ENCODE measurements at places on chromosomes 4 and X.

GRCh38 chr4:74480267-74480666 lies 35.3 kb downstream of the AREG start:
- DNase-seq, result no peak

- DNase-seq, result no peak
Observed at GRCh38 chr4:107780665-107781064, 44.1 kb upstream of the SGMS2 start.

DNA sequence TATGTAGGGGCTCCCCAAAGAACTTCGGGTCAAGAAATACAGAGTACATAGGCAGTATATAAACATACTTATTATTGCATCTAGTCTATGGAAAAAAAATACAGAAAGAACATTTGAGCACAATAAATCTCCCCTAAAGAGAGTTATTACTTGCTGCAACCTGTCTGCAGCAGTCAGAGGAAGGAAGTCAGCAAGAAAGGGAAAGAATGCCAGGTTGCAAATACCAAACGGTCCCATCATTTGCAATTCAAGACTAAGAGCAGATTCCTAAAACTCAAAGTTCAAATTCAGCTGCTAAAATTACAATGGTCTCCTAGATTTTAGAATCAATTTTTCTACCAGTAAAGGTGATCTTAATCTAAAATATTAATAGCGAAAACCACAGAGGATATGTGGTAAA lies 236.2 kb upstream of the NUDT6 start:
- no peak for DNase-seq

DNA sequence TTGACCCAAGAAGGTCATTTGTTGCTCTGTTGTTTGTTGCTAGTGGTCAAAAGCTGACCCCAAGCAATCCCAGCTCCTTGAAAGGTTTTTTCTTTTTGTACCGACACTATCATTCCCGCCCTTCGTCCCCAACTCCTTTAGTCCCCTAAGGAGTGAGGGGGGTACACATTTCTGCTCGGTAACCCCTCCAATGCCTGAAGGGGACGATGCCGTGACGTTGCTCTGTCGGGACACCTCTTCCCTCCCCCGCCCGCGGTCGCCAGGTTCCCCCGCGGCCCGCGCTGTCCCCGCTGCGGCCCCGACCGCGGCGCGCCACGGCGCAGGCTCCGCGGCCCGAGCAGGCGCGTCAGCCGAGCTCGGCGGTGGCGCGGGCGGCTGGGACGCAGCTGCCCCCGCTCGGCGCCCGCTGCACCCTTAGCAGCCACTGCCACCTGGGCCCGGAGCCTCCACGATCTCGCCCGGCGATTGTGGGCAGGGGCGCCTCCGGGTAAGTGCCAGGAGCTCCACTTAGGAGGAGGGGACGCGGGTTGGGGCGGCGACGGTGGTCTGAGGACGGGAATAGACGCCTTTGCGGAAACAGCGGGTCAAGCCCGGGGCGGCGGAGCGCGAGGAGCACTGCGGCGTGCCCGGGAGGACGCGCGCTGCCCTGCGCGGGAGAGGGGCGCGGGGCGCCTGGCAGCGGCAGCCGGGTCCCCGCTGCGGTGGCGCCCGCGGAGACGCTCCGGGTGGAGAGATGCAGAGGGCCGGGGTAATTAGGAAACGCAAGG lies at the start of gene GLRB:
Gene GLRB, plus strand, starts transcription at position 340 of the 767 bp plus-strand sequence. CDS start 1,875 bp downstream, outside the sequence.
- peak; percentile 42 for DNase-seq

DNA sequence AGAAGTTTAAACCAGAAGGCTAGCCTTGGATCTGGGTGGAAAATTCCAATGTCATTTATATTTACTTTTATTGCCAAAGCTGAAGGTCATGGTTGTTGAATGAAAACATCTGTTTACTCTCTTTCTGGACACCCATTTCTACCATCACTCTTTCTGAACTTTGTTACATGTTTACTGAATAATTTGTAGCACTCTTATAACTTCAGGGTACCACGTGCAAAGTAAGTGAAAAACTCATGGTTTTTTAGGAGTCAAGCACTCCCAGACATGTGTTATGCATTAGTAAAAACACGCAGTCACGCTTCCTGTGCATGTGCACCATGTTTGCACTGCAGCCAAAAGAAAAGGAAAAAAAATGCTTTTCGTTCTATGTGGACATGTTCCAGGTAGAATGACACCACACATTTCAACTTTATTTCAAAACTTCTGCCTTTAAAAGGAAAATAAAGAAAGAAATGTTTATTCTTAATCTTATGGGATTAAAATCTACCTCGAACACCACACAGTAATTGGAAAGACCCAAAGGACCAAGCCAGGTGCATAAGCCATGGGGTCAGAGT lies 31.4 kb upstream of the ADH1C start:
- peak; percentile 44 for DNase-seq

DNA sequence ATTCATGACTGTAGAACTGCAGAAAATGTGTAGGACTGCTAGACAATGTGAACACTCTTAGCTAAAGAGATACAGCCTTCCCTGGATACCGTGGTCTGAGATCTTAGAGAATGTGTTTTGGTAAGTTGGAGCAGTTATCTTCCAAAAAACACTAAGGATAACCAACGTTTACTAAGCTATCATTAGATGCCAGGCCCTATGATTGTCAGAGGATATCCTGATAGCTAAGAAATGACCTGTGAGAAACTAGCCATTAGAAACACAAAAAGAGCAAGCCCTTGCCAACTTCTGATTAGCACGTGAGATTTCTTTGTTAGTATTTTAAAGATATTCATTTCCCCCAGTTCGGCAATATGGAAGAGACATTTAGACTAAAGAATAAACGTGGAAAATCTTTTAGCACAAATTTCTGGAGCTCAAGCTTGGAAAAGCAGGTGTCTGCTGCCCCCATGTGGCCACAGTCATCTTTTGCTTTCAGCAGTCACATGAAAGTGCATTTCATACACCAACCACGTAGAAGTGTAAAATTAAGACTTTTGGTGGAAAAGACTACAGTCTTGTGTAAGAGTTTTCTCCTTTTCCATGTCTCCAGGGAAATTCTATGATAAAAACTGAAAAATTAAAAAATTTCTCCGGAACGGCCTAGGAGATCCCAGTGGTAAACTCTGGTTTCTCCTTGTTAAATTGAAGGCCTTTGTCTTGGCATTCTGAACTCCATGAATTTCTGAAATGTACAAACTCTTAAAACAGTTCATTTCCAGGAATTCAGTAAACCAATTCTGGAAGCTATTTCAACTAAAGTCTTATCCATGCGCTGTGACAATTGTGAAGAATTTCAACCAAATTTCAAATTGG lies 136.4 kb downstream of the ZNF674 start:
- DNase-seq, result peak; percentile 72

DNA sequence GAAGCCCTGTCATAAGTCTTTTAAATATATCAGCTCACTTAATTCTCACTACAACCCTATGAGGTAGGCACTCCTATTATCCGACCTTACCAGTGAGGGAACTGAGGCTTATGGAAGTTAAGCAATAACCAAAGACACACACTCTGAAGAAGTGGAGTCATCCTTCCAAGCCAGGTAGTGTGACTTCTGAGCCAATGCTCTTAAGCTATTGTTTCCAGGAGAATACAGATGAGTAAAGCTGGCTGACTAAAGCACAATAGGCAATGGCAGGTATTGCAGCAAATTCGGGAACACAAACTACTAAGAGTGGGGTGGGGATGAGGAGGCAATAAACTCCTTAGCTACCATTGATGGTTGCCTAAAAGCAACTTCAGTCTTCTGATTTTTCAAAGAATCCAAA lies 81.8 kb upstream of the KIT start:
- DNase-seq, result no peak

DNA sequence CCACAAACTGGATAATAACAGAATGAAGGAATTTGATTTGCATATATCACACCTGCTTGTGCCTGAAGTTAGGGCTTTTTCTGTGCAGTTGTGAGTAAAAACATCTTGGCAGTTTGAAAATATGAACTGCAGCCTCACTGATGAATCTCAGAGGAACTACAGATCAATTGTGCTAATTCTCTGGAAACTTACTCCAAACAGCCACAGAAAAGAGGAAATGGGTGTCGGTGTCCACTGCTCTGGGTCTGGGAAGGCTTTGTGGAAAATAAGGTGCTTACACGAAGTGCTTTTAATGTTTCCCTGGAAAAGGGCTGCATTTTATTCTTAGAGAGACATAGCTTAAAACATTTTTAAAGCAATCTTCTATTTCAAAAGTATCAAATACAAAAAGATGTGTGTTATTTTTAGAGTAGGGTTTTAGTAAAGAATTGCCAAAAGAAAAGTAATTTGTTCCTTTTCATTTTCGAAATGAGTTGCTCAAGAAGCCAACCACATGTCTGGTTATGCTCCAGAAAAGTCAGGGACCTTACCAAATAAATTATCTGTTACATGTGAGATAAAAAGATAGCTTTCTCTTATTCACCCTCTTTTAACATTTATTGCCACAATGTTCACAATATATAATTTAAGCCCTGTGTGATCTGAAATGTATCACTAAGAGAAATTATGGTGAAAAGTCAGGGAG lies 240.1 kb downstream of the FRAS1 start:
- no peak for DNase-seq

GRCh38 chr4:87026800-87027495 lies 92.1 kb downstream of the AFF1 start:
- DNase-seq, result no peak

DNA sequence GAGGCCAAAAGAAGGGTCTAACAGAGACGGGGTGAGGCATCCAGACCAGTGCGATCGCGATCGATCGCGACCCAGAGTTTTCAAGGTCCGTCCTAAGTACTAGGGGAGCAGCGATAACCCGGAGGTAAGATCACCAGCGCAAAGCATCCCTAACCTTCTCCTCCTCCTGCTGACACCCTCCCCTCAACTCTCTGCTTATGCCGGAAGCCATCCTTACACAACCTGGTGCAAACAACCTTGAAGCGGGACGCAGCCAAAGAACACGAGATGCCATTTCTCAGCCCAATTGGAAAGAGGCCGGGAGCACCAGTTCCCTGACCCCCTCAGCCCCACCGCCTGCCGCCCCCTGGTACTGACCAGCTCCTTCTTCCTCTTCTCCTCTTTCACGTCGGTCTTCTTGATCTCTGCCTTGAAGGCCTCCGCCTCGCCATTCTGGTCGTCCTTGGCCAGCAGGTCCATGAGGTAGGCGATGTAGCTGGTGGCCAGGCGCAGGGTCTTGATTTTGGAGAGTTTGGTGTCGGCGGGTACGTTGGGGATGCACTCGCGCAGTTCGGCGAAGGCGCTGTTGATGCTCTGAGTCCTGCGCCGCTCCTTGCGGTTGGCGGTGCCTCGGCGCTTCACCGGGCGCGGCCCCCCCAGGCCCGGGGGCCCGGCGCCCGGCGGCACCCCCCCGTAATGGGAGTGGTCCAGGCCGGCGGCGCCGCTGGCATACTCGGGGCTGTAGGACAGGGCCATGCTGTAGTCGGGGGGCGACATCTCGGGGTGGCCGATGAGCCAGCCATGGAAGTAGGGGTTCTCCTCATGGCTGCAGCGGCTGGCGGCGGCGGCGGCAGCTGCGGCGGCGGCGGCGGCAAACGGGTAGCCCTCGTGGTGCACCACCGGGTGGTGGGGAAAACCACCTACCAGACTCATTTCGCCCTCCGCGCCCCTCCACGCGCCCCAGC lies 1.4 kb downstream of the HAND2 start:
- peak; percentile 55 for DNase-seq

GRCh38 chr4:168551945-168552695 lies 55.3 kb downstream of the PALLD start:
- no peak for DNase-seq

- no peak for DNase-seq
Observed at GRCh38 chr4:119244832-119245231, 32.3 kb downstream of the USP53 start.

- DNase-seq, result no peak
Observed at GRCh38 chr4:24662056-24662455, 77.7 kb upstream of the DHX15 start.

GRCh38 chr4:187687697-187688096 lies 307.9 kb upstream of the ZFP42 start:
- DNase-seq, result no peak

DNA sequence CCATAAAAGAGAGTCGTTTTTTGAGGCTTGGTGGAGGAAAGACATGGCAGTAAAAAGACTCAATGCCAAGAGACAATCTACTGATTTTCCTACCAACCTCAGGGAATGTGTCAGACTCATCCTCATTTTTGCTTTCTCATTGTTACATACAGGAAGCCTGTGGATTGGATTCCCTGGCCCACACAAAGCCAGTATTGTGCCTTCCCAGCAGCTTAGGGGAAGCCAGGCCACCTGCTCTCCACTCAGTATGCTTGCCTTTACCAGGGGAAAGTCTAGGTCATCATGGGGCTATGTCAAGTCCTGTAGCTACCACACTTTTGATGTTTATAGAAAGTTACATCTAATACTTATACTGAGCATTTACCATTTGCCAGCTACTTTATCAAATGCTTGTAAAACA lies 11.0 kb downstream of the BMX start:
- no peak for DNase-seq

DNA sequence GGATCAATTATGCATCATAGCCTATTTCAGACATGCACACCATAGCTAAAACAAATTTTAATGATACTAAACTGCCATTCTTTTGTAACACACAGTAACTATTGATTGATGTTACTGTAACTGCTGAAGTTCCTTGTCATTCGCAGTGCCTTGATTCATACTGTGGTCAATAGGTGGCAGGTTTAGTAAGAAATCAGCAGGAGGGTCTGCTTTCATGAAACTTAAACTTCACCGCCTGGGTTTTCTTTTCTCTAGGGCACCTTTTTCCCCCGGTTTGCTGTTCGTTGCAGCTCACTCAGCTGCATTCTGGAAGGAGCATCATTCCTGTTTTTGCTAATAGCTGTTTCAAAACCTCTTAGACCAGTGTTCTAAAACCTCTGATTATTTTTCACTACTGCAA lies 88.1 kb downstream of the RPA4 start:
- DNase-seq, result no peak

DNA sequence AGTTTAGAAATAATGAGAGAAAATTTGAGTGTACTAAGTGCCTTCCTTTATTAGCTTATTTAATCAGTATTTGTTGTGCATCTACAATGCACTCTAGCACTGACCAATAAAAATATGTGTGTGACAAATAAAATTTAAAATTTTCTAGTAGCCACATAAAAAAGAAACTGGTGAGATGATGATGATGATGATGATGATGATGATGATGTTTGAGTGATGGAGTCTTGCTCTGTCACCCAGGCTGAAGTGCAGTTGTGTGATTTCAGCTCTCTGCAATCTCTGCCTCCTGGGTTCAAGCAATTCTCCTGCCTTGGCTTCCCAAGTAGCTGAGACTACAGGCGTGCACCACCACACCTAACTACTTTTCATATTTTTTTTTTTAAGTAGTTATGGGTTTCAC lies 110.2 kb downstream of the RNF150 start:
- DNase-seq, result no peak

GRCh38 chrX:40476958-40477357 lies 103.8 kb upstream of the ATP6AP2 start:
- no peak for DNase-seq

DNA sequence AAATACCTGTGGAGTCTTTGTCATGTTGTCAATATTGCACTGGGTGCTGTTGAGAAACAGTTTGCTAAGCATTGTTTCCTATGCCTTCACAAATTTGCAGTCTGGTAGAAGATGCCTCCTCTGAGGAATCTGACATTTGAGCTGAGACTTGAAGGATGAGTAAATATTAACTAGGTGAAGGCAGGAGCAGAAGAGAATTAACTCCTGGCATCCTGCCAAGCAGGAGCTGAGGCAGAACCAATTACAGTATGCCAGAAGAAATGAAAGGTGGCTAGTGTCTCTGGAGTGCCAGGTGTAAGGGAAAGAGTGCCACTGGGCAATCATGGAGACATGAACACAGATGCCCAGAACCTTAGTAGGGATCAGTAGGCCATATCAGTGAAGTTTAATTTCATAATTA lies 1778.2 kb upstream of the PCDH10 start:
- no peak for DNase-seq

- DNase-seq, result no peak
Observed at GRCh38 chrX:119690921-119691716, 1.8 kb downstream of the SEPTIN6 start.

GRCh38 chrX:136268051-136269048 lies 17.1 kb upstream of the MAP7D3 start:
- no peak for DNase-seq

Data from Right ventricle myocardium superior (tissue), 1 donor.